ENCODE measurements at places on chromosomes 11 and 22.

DNA sequence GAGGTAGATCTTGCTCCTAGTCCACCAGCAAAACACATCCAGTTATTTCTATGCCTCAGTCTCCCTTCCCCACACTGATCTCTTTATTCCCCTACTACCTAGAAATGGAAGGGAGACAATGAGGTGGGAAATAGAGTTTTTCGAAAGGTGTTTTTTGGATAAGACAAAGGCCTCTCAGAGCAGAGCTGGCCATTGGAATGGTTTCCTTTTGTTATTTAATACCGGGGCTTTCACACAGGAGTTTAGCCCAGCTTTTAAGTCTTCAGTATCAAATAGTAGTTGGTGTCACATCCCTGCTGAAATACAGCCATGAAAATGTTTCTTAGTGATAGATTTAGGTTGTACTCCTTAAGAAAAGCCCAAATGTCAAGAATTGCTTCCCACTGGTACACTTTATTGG is 65.4 kb upstream of the B3GAT1 start:
- DNase-seq = no peak

DNA sequence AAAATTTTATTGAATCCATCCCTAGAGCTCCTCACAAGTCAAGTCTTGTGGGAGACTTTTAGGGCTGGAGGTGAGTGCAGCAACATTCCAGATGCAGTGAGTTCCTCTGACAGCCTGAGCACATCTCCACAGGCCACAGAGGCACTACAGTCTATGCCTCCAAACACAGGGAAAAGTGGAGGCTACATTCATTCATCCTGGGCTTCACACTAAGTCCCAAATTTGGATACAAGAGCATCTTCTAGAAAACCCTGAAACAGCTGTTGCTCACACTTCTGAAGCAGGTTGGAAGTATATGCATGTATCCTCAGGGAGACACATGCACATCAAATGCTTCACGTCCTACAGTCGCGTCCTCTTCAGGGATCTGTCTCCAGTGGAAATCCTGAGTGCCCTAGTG is 1.2 kb downstream of the CD3D start:
- DNase-seq = no peak

GRCh38 chr11:83865636-83866461 is 579.7 kb upstream of the CCDC90B start:
- DNase-seq = no peak

DNA sequence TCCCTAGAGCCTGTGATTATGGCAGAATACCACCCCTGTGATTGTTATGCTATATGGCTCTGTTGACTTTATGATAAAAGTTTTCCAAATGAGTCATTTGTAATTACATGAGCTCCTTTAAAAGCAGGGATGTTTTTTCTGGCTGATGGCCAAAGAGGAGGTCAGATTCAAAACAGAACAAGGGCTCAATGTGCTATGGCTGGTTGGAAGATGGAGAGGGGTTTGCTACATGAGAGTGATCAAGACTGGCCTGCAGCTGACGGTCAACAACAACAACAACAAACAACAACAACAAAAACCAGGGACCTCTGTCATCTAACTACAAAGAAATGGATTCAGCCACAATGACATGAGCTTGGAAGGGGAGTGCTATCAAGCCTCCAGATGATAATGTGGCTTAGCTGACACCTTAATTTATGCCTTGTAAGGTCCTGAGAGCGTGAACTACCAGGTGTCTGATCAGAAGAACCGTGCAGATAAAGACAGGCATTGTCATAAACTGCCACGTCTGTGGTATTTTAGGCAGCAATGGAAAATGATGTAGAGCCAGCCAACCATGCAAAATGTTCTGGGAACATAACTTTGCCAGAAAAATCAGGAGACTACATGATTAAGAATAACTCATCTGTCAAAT is 47.2 kb downstream of the PIWIL3 start:
- no peak for DNase-seq

GRCh38 chr11:16356761-16357393 is 531 bp upstream of the SOX6 start:
- no peak for DNase-seq

- no peak for DNase-seq
Measured at GRCh38 chr11:48116437-48117228, 100.0 kb upstream of the OR4B1 start.

GRCh38 chr11:33437529-33437928 is 180.3 kb downstream of the HIPK3 start:
- no peak for DNase-seq

GRCh38 chr22:26325641-26326040 is 103.4 kb upstream of the ASPHD2 start:
- DNase-seq = no peak

GRCh38 chr11:16815047-16815767 is 76.8 kb downstream of the C11orf58 start:
- DNase-seq = no peak

- DNase-seq = no peak
Measured at GRCh38 chr11:503179-503981, 3.7 kb downstream of the RNH1 start.

DNA sequence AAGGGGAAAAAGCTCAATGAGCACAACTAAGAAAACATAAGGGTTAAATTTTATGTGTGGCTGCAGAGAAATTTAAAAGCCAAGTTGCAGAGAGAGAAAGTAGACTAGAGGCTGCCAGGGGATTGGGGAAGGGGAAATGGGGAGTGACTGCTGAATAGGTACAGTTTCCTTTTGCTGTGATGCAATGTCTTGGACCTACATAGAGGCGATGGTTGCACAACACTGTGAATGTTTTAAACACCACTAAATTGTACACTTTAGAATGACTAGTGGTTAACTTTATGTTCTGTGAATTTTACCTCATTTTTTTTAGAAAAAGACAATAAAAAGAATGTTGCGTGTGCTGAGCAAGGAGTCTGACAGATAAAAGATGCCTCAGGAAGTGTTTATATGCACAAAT is 36.5 kb downstream of the TENM4 start:
- no peak for DNase-seq

DNA sequence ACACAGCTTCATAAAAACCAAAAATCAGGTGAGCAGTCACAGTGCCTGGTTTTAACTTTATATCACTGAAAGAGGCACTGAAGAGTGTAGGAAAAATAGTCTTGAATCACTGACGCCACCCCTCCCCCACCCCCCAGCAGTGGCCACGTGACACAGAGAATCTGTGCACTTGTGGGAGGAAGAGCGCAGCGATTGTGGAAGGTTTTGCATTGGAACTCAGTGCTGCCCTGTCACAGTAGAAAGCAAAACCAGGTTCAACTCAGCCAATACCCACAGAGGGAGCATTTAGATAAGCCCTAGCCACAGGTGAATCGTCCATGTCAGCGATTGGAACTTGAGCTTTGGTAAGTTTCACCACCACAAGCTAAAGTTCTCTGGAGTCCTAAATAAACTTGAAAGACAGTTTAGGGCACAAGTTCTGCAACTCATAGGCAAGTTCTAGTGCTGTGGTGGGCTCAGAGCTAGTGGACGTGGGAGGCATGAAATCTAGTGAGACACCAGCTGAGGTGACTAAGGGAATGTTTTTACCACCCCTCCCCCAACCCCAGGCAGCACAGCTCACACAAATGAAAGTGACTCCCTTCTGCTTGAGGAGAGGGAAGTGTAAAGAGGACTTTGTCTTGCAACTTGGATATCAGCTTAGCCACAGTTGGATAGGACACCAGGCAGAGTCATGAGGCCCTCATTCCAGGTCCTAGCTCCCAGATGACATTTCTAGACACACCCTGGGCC is 13.3 kb downstream of the OR52B2 start:
- no peak for DNase-seq

DNA sequence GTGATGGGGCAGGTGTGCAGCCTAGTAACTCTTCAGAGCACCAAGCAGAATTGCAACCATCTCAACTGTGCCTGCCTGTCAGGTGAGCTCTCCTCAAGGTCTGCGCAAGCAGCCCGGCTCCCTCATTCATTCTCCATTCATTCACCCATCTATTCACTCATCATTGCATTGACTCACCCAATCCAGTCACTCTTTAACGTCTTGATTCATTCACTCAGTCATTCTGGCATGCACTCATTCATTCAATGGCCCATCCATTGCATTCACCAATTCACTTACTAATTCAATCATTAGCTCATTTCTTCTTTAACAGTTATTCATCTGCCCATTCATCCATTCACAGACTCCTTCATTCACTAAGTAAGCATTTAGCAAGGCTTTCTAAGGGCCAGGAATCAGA is 111.8 kb downstream of the PDE2A start:
- DNase-seq = no peak

- DNase-seq = no peak
Measured at GRCh38 chr11:35066783-35067423, 72.1 kb upstream of the CD44 start.

DNA sequence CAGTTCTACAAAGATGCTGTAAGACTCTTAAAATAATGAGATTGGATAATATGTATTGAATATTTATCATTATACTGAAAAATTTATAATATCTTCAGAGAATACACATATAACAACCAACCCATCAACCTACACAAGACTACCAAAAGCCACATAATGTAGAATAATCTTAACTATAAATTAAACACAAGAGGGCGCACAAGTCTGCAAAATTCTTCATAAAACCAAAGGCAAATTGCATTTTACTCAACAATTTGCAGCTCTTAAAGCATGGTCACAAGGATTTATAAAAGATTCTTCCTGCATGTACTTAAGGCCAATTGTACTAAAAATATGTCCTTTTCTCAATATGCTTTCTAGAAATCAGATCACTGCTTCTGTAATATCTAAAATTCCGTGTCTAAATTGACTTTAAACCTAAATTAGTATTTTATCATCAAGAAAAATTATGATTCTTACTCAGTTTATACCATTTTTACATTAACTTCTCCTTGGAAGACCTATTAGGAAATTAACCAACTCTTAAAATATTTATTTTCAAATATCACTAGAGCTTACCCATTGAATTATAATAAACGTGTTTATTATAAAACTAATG is 79.0 kb downstream of the TTC28 start:
- peak; percentile 48 for DNase-seq

- peak; percentile 60 for DNase-seq
Measured at GRCh38 chr11:118872403-118872821, 11.3 kb upstream of the CXCR5 start.

DNA sequence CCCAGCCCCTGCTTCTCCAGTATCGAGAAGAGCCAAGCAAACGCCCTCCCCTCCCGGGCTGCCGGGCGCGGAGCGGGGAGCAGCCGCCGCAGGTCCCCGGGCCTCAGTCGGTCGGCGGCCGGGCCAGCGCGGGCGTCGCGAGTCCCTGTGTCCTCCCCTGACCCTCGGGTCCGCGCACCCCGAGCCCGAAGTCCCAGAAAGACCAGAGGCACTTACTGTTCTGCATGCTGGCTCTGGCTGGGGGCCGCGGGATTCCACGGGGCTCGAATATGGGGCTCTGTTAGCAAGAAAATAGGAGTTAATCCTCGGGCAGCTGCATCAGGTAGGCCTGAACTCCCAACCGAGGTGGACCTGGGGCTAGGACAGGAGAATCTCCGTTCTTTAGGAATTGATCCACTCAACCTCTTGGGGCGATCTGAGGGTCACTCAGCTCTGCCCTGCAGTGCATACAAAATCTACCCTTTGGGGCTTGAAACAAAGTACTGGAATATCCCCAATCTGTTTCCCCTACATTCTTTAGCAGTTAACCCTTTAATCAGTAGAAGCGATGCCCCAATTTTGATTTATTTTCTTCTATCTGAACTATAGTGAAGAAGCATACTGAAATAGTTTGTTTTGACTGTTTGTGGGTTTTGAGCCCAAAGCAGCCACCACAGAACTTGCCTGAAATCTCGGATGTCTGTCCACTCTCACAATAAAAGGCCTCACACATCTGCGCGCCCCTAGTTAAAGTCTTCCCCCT is 4.8 kb downstream of the PAX6 start:
- no peak for DNase-seq

DNA sequence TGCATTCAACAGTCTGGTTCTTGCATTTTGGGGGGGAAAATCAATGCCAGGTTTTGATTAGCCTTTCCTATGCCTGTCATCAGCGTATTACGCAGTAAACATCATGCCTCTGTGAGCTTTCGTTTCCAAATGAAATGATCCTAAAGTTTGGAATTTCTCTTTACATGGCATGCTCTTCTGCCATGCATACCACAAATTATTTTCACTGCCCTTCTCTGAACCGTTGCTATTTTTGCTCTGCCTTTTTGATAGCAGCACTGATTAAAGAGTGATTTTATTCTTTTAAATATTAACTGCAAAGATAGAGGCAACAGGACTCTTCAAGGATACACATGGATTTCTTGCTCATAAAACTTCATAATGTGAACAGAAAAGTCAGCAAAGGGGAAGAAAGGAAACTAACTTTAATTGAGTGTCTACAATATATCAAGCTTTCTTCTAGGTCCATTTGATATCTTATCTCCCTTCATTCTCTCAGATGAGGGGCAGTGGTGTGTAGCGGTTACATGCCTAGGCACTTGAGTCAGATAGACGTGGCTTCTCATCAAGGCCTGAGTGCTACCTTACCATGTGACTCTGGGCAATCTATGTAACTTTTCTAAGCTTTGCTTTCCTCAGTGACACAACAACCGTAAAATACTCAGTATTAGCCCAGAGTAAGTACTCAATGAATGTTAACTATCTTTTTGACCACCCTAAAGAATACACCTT is 25.0 kb upstream of the FZD4 start:
- no peak for DNase-seq

DNA sequence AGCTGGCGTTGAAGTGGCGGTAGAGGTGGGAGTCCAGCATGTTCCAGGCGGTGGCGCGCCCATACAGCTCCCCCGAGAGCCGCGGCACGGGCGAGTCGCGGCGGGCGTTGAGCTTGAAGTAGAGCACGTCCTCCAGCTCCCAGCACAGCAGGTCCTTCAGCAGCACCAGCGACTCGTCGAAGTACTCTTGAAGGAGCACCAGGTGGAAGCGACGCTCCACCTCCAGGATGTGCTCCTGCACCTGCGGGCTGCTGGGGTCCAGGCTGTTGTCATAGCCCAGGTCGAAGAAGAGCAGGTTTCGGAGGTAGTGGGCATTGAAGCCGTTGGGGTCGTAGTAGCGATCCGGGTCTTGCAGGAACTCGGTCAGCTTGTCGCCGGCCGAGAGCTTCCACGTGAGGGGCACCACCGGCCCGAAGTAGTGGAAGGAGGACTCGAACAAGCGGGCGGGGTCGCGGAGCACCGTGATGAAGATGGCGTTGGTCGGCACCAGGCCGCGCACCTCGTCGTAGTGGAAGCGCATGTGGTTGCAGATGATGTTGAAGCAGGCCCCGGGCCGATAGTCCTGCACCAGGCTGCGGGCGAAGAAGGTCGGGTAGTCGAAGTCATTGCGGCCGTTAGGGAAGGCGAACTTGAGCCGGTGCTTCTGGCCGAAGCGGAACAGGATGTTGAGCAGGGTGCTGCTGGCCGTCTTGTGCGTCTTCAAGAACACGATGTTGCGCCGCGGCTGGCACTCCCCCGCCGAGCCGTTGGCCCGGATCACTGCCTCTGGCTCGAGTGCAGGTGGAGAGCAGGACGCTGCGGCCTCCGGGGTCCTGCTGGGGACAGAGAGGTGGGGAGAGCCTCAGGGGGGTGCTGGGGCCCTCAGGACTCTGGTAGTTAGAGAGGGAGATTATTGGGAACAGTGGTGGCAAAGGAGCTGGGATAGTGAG is 9.0 kb upstream of the SEC14L6 start:
- DNase-seq = no peak

DNA sequence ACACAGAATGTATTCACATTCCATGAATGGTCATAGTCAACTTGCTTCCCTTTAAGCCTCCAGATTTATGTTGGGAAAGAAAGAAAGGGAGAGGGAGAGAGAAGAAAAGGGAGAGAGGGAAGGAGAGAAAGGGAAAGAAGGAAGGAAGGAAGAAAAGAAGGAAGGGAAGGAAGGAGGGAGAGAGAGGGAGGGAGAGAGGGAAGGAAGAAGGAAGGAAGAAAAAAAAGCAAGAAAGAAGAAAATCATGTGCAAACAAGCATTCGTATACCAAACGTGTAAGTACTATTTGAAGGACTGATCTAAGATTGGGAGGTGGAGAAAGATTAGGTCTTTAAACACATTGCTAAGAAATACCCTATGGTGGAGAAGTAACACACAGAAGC is 23.9 kb upstream of the ARHGAP20 start:
- no peak for DNase-seq
